ENCODE measurements at places on chromosomes 1 and 21. TPM values are rescaled to one million over a fixed set of nuclear protein-coding genes. Genes with fewer than 3 reads are reported as not detected.

The ZMYND12 gene
- not detected for total RNA-seq

The UQCRHL gene
- total RNA-seq, result 1.4 TPM

The ADAMTS1 gene
- total RNA-seq, result 82.8 TPM

The MRPL24 gene
- total RNA-seq, result 86.1 TPM

The MARCKSL1 gene
- total RNA-seq, result 107 TPM

The SMPDL3B gene
- total RNA-seq, result not detected

The OR6N1 gene
- not detected for total RNA-seq

The ALDH4A1 gene
- total RNA-seq, result 12.4 TPM

The KCNA2 gene
- total RNA-seq, result not detected

The AADACL4 gene
- not detected for total RNA-seq

The ADGRL2 gene
- 1.2 TPM for total RNA-seq

The C4BPA gene
- not detected for total RNA-seq

DNA sequence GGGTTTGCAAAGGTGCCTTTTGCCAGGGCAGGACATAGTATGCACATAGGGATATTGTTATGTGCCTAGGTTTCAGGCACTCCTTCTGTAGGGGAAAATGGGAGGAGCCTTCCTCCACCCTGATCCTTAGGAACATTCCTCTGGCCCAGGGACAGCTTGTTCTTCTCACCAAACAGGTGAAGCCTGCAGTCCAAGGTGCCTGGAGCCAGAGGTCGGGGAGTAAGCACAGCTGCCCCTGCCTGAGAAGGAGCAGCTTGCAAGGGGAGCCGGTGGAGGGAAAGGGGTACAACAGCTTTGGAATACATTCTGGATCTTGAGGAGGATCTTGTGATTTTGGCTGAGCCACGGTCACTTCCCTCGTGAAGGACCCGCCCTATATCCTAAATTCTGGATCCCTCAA, 82.4 kb upstream of the CD1D start:
- DNase-seq, result no peak

GRCh38 chr1:7476861-7477547, 294.1 kb upstream of the VAMP3 start:
- DNase-seq, result no peak

DNA sequence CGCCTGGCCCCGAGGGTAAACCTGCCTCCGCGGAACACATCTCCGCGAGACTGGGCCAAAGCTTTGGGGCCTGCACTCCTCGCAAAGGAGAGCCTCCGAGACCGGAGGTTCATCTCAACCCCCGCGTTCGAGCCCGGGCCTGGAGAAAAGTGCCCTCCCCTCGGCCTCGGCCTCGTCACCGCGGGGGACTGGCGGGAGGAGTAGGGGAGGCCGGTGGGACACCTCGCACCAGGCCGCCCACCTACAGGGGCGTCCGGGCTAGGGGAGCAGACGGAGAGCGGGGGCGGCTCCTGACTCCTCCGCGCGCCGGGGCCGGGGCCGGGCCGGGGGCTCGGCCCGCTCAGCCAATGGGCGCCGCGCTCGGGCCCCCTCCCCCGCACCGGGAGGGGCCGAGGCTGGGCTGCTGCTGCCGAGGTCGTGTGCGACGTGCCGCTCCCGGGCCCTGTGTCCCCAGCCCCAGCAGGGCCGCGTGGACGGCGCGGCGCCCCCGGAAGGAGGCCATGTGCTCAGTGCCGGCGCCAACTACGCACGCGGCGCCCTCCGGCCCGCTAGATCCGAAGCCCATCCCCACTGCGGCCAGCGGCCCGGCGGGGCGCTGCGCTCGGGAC, 684 bp downstream of the SLC2A1 start:
- peak; percentile 60 for DNase-seq

- DNase-seq, result no peak
These were observed 80.8 kb downstream of the S1PR1 start for GRCh38 chr1:101317590-101317989.

- DNase-seq, result no peak
These were observed 14.3 kb downstream of the TRIM11 start for GRCh38 chr1:228392111-228392936.

DNA sequence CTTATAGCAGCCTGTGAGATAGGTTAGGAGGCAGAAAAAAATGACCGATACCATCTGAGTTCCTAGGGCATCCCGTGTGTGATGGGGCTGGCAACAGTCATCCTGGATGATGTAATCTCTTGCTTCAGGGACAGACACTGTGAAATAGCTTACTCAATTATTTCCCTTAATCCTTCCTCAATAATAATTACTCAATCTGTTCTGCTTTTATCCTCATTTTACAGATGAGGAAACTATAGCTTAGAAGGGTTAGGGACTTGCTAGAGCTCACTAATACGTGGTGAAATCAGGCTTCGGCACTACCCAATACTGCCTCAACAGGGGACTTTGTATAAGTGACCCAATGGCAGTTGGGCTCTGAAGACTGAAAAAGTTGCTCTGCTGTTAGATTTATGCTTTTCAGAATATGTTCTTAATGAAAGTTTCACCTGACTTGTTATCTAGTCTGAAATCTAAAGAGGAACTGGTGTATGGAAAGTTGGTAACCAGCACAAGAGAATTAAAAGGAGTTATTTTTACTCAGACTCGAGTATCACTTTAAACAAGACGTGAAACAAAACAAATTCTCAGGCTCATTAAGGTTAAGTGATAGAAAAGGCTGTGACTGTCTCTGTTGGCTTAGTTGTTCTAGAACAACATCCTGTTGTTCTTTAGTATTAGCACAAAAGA, 14.4 kb downstream of the CD55 start:
- DNase-seq, result no peak

- DNase-seq, result peak; percentile 39
These were observed 220.1 kb downstream of the SDCCAG8 start for GRCh38 chr1:243475966-243476365.

GRCh38 chr21:28444111-28444510, 548.6 kb downstream of the LTN1 start:
- no peak for DNase-seq

DNA sequence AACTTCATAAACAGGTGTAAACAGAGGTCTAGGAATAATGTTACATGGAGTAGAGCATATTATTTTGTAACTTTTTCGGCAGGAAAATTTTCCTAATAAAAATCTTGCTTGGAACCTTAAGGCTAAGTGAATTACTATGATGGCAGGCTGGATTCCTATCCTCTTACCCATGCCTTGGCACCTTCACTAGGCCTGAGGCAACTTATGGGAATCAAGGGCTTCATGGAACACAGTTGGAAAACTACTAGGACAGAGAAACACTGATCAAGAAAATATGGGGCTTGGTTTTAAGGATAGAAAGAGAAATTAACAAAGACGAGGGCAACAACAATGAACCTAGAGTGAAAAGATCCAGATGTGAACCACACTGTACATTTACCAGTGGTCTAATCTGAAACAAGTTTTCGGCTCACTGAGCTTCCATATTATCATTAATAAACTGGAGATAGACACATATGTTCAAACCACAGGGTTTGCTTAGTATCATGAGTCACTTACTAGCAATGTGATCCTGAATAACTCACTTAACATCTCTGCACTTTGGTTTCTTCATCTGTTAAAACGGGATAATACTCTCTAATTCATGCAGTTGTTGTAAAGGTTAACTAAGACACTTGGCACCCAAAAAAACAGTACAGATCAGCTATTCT, 68.5 kb downstream of the GPATCH2 start:
- peak; percentile 88 for DNase-seq

DNA sequence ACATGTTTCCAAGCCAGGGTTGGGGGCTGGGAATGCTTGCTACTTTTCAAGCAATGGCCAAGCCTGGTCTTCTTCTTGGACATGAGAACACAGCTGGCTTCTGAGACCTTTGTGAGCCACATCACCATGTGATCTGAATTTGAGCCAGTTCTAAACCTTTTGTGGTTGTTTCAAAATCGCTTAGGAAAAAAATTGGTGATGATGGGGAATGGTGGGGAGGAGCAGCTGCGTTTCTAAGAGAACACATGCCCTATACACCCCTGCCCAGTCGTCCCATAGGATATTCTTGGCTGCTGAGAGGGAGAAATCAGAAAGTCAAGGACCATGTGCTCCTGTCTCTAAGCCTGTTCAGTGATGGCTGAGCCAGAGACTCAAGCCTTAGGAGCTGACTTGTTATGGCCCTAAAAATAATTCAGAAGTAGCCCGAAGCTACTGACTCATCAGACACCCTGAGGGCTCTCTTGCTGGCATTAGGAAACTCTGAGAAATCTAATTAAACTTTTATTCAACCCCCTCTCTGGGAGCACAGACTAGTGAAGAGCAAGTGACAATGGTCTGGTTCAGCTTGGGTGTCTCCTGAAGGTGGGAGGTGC, 30.5 kb downstream of the CCDC185 start:
- peak; percentile 50 for DNase-seq

DNA sequence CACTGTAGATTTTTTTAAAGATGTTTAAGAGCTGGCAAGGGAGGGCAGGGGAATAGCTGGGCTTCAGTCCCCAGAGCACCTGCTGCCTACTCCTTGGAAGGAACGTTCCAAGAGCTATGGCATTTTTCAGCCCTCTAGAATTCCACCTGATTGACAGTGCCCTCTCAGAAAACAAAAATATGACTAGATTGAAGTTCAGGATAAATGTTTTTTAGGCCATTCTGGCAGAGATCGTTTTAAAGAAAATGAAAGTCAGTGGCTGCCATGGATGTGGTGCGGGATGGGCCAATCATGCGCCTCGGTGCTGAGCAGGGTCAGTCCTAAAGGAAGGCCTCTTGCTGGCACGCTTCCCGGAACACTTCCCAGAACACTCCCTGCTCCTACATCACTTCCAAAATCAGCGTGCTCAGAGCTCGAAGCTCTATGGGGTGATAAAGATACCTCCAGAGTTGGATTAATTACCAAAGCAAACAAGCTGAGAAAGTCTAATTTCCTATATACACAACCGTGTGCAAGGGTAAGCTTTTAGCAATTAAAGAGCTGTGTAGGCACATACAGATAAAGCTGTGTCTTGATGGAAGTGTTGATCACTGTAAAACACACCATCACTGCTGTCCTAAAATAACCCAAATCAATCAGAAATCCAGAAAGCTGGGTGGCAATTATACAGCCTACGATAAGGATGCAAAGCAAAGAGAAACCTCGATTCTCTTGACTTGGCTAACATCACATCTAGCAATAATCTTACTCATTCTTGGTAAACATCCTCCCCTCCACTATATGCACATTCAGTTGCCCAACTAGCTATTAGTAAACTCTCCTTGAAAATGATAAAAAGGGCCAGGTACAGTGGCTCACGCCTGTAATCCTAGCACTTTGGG, 34.6 kb downstream of the TGFBR3 start:
- DNase-seq, result peak; percentile 76

DNA sequence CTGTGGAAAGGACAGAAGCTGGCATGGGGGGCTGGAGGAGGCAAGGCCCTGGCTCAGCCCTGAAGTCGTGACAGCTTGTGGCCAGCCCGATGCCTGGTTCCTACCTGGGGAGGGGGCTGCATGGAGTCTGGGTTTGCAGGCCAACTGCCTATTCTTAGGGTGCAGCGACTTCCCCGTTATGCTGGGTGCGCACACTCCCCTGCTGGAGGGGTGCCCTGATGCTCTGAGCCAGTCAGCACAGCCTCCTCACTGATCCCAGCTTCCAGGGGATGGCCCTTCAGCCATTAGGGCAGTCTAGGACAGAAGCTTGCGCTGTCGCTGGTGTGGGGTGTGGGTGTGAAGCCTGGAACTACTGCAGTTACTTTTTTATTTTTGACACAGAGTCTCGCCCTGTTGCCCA, 30.0 kb upstream of the SLC19A1 start:
- DNase-seq, result no peak

GRCh38 chr1:118997225-118997624, 9.1 kb upstream of the TBX15 start:
- no peak for DNase-seq

GRCh38 chr1:58813361-58813760, 29.5 kb upstream of the JUN start:
- DNase-seq, result peak; percentile 13

DNA sequence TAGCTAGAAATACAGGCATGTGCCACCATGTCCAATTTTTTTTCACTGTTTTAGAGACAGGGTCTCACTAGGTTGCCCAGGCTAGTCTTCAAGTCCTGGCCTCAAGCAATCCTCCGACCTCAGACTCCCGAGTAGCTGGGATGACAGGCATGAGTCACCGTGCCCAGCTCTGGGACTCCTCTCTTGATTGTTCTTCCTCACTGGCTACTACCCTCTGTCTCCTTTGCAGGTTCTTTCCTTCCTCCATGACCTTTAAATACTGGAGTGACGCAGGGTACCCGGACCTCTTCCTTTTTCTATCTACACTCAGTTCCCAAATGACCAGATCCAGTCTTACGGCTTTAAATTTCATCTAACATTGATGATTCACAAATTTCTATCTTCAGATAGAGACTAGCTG, 34.9 kb downstream of the ASH1L start:
- DNase-seq, result no peak

GRCh38 chr1:21626921-21627339, 42.2 kb downstream of the RAP1GAP start:
- no peak for DNase-seq

DNA sequence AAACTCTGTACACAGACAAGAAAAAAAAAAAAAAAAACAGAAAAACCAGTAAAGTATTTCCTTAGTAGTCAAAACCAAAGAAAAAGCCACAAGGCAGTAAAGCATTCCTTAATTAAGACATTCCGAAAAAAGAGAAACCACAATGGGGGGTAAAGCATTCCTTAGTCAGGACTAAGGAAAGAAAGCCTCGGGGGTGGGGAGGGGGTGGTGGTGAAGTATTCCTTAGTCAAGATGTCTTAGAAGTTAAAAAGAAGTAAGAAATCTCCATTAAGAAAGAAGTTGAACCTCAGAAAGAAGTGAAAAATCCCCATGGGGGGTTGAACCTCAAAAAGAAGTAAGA, 28.2 kb upstream of the FMO1 start:
- peak; percentile 54 for DNase-seq

DNA sequence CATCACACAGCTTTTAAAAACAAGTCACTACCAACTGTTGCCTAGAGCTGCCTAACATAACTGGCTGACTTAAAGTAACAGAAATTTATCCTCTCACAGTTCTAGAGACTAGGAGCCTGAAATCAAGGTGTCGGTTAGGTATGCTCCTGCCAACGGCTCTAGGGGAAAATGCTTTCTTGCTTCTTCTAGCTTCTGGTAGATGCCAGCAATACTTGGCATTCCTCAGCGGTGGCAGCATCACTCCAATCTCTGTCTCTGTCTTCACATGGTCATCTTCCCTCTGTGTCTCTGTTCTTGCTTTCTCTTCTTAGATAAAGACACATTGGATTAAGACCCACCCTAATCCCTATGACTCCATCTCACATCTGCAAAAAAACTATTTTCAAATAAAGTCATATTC, 51.5 kb downstream of the DMRTA2 start:
- peak; percentile 6 for DNase-seq

- DNase-seq, result no peak
These were observed 299.1 kb upstream of the DUSP10 start for GRCh38 chr1:222040955-222041354.

GRCh38 chr1:115847787-115848186, 6.9 kb upstream of the NHLH2 start:
- no peak for DNase-seq

DNA sequence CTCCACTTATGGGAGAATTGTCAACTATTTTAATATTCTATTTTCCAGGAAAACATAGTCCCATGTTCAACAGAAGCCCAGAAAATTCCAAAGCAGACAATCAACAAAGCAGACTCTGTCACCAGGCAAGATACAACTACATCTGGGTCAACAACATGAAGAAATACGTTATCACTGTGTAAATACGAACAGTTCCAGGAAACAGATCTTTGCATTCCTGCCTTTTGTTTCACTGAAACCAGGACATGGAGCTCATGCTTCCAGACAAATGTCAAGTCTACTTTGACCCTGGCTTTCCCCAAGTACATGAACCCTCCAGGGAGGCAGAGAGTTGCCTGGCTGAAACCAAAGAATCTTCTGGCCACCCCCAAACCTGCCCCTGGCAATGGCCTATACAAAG, 106.7 kb downstream of the SETD4 start:
- DNase-seq, result no peak

- no peak for DNase-seq
These were observed 5.6 kb downstream of the MAP10 start for GRCh38 chr1:232810856-232811255.

Data from LHCN-M2 (cell line).